ENCODE measurements at places on chromosomes 1 and 21.
A peak's percentile ranks its signal among the peaks of the same experiment; 100 is the strongest.

DNA sequence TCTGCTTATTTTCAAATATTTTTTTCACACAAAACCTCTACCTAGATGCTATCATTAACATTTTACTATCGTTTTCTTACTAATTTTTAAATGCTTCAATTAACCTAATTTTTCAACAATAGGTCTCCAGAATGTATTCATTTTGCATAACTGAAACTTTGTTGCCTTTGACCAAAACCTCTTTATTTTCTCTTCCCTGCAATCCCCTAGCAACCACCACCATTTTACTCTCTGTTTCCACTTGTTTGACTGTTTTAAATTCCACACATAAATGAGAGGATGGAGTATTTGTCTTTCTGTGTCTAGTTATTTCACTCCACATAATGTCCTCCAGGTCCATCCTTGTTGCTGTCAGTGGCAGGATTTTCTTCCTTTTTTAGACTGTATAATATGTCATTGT is 9.5 kb upstream of the F13B start:
- no peak for DNase-seq

GRCh38 chr1:38178216-38178615 is 131.6 kb upstream of the POU3F1 start:
- no peak for DNase-seq

DNA sequence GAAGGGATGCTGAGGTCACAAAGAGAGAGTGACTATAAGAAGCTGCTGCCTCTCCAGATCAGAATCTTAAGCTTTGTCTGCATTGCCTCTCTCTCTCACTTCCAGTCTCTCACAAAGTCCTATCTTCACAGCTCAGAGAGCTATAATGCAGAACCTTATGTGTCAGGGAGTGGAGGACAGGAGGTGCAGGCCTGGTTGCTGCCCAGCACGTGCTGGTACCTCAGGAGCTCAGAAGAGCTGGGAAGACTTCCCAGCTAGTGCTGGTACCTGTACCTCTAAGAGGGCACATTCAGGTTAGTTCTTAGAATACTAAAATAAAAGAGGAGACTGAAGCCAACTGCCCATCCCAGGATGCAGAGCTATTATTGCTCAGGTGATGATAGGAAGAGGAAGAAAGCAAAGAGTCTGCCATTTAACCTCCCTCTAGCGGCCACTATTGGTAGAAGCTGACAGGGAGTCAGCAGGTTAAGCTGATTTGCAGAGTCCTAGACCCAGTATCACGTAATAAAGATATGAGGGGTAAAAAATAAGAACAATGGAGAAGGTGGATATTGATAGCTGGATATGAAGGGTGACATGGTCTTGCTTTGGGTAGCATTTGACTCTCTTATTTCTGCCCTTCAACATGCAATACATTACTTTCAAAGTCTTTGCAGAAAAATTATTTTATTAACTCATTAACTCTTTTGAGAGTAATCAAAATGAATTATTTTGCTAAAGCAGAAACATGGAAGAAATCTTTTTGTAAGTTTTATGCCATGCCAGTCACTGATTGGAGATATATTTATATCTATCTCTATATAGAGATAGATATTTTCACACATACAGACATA is 138.1 kb upstream of the HMCN1 start:
- peak; percentile 30 for DNase-seq

DNA sequence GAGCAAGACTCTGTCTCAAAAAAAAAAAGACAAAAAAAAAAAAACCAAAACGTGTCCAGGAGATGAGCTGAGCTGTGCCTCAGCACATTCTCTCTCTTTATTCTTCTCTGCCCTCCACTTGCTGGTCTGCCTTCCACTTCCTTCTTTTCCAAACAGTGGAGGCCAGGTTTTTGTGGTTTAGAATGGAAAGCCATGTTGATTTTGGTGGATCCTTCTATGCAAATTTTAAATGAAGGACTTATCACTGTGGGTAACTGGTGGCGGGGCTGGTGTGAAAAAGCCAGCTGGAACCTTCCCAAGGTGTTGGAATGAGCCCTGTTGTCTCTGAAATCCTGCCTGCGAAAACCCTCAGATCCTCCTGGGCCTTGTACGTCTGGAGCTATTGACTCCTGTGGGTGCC is 61.9 kb downstream of the PTPRU start:
- no peak for DNase-seq

- DNase-seq, result no peak
These were observed 282.5 kb downstream of the PTBP2 start for GRCh38 chr1:97004054-97004453.

DNA sequence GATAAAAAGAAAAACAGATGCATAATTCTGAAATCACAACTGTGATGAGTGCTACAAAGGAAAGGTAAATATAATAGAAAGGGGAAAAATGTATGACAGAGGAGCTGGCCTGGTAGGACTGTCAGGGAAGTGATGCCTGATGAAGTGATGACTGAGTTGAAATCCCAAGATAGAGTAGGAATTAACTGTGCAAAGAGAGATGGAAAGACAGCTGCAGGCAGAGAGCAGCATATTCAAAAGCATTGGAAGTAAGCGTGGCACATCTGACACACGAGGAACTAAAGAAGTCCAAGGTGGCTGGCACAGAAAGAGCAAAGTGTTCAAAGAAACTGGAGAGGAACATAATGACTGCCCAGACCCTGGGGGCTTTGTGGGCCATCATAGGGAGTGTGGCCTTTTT is 121.6 kb upstream of the C1orf105 start:
- no peak for DNase-seq

- DNase-seq, result no peak
These were observed 355.9 kb upstream of the ADGRL4 start for GRCh38 chr1:79362470-79362869.

DNA sequence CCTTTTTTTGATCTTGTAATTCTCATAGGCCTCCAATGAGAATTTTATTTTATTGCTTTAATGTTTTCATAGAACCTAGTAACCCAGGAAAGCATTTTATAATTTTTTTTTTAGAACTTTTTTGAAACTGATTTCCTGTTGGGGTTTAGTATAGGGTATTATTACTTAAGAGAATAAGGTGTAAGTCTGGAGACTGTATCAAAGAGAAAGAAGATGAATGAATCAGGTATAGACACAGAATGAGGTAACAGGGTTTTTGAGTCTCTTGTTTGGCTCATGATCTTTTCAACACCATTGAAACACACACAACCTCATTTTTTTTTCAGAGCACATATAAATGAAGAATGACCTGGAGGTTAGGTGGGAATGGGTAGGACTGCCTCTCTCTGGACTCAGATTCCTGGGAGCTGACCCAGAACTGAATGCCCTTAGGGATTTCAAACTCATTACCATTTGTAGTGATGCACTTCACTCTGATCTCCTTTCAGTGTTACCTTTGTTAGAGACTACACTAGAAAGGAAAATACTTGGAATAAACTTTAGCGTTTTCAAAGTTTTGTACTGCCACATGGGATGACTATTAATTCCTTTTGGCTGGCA is 51.0 kb downstream of the EPB41 start:
- no peak for DNase-seq

DNA sequence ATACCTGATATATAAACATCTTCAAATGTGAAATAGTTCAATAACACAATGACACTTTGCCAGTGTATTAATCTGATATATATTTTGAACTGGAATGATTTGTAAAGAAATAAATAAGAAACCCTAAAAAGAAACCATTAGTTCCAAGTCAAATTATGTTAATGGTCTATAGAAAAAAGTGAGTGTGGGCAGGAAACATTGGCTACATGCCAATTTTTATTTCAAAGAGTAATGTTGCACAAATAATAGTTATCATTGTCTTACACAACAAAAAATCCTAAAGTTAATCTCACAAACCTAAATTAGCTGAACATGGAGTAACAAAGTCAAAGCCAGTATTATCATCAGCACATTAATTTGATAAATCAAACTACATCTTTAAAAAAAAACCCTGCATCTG is 37.9 kb upstream of the BATF3 start:
- no peak for DNase-seq

DNA sequence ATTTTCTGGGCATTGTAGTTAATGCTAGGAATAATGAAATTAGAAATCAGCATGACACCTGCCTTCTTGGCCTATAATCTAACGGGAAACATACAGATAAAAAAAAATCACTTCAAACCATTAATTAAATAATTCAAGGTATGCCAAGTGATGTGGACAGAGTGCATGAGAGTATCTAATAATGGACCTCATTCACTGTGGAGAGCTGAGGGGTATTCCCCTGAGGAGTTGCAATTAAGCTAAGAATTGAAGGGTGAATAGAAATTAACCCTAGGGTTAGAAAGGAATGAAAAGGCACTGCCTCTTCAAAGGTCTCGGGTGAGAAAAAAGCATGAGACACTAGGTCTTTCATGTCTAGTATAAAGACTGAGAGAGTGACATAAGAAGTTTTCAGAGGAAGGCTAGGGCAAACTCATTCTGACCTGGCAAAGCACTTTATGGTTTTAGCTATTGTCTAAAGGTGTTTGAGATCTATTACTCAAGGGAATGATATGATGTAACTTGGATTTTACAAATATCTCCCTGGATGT is 466.1 kb downstream of the KCNT2 start:
- no peak for DNase-seq

DNA sequence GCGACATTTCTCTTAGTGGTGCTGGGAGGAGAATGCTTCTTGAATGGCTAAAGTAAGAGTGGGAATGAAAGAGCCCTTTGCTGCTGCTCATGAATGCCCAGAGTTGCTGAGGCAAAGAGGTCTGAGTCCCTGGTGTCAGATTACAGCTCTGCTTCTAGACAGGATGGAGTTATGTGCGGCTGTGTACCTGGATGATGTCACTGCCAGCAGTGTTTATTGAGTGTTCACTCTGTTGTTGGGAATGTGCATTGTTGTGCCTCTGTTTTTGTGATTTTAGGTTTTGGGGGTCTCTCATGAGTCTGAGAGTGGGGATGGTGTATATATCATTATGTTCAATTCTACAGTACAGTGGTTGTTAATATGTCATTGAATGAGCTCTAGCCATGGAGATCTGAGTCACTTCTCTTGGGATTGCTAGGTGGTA is 2.7 kb downstream of the CDC14A start:
- DNase-seq, result no peak

GRCh38 chr1:185015631-185016030 is 29.7 kb upstream of the RNF2 start:
- DNase-seq, result no peak

- DNase-seq, result no peak
These were observed 67.4 kb downstream of the ARHGEF10L start for GRCh38 chr1:17606826-17607440.

GRCh38 chr1:53127546-53127945 is 14.9 kb downstream of the SLC1A7 start:
- DNase-seq, result no peak

DNA sequence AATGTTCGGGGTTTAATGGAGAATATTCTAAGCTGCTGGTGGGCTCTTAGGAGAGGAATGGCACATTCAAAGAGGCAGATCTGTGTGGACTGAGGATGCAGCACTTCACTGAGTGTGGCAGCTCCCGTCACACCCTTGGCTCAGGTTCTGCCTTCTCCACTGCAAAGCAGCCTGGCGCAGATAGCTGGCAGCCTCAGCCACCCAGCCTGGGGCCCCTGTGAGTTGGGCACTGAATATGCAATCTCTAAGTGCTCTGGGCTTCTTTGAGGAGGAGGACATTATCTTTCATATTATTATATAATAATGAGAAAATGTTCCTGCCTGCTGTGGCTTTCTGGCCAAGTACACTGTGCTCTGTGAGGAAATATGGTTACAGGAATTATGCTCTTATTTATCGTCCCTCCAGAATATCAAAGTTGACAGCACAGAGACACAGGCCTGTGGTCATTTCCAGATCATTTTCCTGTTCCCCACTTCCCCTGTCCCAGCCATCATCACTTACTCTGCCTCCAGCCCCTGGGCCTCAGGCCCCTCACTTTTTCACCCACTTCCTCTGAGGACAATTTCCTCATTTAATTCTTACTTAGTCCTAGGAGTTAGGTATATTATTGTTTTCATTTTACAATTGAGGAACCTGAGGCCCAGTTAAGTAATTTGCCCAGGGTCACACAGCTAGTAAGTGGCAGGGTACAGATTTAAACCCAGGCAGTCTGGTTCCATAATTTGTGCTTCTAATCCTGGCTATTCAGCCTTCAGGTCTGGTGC is 53.6 kb downstream of the MAB21L3 start:
- DNase-seq, result no peak

DNA sequence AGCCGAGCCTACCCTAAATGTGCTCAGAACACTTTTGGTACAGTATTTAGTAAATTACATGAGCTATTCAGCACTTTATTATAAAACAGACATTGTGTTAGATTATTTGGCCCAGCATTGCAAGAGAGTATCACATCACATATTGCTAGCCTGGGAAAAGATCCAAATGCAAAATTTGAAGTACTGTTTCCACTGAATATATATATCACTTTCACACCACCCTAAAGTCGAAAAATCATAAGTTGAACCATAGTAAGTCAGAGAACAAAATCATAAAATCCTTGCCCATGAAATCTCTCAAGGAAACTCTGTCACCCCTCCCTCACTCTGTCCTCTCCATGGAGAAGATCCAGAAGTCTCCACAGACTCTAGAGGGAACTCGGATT is 33.1 kb downstream of the RGS8 start:
- DNase-seq, result no peak

GRCh38 chr1:115465802-115466363 is 127.8 kb upstream of the NGF start:
- no peak for DNase-seq

- no peak for DNase-seq
These were observed 5.3 kb upstream of the FCER1A start for GRCh38 chr1:159296706-159297375.

- no peak for DNase-seq
These were observed 360.2 kb upstream of the PTBP2 start for GRCh38 chr1:96361271-96361856.

DNA sequence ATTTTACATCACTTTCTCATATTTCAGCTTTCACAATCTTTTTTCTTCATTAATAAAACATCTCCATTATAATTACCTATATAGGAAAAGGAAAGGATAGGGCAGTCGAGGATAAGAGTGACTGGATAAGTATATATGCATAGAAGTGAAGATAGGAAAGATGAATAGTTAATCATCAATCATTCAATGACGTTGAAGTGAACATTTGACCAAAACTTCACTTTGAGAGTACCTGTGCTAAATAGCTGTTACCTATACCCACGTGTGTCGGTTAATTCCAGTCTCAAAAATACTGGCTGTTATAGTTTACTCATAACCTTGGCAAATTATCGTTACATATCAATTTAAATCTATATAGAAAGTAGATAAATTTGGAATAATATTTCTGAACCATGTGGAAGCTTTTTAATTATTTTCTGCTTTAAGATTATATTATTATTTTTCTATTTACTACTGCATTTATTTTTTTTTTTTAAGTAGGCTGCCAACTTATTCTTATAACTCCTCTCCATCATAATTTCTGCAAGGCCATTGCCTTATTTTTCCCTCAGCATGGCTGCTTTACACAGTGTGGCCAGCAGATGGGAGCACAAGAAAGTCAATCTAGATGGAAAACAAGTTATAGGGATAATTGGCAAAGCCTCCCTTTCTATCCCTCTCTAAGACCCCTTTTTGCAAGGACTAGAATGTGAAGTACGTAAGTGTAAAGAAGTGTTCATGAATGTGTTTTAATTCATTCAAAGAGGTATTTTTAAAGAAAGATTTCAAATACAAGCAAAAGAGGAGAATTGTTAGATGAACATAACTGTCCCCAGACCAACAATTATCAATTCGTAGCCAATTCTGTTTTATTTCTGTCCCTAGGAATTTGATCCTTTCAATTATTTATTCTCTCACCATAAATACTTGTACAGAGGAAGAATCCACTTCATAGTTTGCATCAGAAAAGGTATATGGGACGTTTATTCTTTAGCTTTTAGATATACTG is 290.4 kb downstream of the KCNT2 start:
- no peak for DNase-seq
